ENCODE measurements at places on chromosomes 7 and 10.

- no peak for DNase-seq
These were observed 125.6 kb downstream of the FANK1 start for GRCh38 chr10:126021833-126022500.

DNA sequence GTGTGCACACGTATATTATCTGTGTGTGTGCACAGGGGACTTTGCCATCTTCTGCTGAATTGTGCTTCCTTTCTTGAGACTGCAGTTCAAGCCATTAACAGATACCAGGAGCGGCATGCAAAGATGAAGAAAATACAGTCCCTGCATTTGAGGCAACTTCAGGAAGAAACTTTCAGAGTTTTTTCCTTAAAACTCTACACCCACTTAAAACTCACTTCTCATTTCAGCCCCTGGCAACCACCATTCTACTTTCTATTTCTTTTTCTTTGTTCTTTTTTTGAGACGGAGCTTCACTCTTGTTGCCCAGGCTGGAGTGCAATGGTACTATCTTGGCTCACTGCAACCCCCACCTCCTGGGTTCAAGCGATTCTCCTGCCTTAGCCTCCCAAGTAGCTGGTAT lies 448.9 kb upstream of the ZMIZ1 start:
- DNase-seq: no peak

- DNase-seq: no peak
These were observed 471.7 kb downstream of the GRM8 start for GRCh38 chr7:126780993-126781392.

DNA sequence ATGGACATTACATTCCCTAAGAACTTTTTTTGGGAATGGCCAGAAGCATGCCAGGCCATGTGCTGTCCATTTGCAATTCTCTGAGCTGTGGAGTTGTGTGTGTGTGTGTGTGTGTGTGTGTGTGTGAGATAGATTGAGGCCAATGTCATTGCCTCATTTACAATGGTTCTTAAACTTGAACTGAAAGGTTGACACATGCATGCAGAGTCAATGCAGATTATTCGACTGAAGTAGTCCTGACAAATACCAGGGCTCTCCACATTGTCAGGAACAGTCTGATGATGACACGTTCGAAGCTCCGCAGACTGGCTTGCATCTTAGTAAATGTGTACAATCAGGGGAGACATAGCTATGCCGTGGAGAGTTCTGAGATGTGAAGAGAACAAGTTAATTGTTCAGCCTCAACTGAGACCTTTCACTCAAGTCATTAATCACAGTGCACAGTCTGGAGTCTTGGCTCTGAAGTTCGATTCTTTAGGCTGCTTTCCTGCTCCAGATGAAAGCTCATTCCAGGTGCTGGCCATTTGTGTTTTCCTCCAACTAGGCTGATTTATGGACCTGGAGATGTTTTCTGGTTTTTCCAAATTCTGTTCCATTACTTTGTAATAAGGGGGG lies 921.9 kb downstream of the LRMDA start:
- DNase-seq: no peak

- DNase-seq: no peak
These were observed 240.3 kb downstream of the SEC23IP start for GRCh38 chr10:120132811-120133210.

- no peak for DNase-seq
These were observed 201.7 kb downstream of the BUB3 start for GRCh38 chr10:123355748-123356481.

DNA sequence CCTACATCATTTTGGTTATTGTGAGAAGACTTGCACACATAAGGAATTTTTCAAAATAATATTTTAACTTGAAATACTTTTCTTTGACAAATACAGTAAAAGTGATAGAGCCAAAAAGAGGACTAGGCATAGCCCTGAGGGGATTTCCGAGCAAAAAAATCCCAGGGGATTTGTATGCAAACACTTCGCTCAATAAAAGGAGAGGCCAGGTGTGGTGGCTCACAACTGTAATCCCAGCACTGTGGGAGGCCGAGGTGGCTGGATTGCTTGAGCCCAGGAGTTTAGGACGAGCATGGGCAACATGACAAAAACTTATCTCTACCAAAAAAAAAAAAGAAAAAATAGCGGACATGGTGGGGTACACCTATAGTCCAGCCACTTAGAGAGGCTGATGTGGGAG lies 193.0 kb downstream of the PCDH15 start:
- no peak for DNase-seq

DNA sequence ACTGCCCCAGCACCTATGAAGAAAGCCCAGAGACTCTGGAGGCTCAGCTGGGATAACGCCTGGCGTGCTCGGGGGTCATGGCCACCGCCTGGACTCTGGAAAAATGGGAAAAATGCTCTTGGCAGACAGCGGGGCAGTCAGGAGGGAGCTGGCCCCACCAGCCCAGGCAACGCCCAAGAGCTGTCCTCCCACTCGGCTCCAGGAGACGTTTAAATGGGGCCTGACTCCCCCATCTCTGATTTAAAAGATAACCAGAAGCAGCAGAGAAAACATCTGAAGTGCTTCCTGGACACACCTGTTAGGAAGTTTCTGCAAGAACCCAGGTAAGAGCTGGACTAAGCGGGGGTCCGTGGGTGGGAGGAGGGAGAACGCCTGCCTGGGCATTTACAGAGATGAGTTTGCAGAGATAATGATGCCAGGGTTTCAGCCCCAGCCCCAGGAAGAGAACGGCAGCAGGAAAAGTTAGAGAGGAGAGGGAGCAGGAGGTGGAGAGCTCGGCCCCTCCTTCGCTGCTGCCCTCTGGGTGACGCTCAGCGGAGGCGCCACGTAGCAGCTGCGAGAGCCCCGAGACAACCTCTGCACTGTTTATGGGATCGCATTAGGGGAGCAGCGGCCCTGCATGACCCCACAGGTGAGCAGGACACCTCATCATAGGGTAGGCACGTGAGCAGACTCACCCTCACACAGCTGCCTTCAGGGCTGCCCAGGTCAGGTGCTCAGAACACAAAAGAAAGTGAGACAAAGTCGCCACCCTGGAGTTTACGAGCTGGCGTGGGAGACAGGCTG lies 83.5 kb upstream of the INSIG1 start:
- no peak for DNase-seq

- DNase-seq: no peak
These were observed 171.6 kb upstream of the SVIL start for GRCh38 chr10:29806350-29806788.

DNA sequence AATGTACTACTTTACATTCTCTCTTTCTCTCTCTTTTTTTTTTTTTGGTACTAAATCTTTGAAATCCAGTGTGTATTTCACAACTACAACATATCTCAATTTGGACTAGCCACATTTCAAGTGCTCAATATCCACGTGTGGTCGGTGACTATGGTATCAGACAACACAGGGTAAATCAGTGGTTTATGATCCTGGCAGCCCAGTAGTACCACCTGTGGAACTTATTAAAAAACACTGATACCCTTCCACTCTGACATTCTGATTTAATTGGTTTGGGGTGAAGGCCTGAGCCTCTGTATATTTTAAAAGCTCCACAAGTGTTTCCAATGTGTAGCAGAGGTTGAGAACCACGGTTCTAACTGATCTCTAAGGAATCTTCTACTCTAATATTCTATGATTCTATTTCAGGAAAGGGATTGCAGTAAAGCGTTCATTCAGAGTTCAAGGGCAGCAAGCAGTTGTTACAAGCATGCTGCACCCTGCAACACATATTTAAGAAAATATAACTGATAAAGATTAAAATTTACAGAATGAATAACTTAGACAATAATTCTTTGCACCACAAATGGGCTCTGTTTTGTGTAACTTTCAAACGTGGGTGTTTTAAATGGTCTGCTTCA lies 5.1 kb downstream of the CREB5 start:
- DNase-seq: no peak

DNA sequence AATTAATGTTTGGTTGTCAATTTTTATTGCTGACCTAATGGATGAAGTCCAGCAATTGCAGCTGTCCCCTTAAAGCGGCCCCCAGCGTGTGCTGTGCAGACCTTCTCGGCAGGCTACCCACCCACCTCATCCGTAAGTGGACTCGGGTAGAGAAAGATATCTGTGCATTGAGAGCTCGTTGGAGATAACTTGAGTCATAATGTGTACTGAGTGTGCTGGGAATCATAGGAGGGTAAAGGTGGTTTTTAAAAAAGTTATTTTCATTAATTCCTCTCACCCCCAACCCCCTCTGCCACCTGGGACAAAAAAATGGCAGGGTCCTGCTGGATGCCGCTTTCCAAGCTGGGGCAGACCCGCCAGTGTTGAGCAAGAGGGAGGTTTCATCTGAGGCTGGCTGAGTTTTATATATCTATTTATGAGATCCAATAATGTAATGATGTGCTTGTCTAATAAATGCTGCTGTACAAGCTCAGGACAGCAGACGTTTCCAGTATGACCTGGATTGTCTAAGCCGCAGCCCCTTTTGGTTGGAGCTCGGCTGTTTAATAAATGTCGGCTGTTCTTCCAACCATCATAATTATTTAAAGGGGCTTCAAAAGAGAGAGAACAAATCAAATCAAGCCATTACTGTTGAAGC lies 119.1 kb downstream of the NKX6-2 start:
- DNase-seq: no peak

GRCh38 chr7:24963218-24963617 lies 16.8 kb downstream of the OSBPL3 start:
- no peak for DNase-seq

- DNase-seq: no peak
These were observed 697 bp upstream of the SNX13 start for GRCh38 chr7:17940951-17941431.

DNA sequence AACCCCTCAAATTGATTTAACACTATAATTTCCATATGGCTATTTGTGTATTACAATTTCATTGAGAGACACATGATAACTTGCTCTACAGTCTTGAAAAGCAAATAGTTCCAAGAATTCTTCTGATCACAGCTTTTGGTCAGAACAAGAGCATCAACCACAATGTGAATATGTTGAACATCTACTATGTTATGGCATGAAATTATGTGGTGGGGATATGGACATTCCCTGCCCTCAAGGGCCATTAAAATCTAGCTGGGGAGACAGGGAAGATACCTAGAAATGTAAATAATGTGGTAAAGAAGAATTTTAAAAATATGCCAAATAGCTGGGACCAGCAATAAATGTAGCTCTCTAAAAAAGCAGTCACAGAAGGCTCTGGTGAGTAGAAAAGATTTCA lies 262.2 kb downstream of the FZD1 start:
- DNase-seq: no peak

DNA sequence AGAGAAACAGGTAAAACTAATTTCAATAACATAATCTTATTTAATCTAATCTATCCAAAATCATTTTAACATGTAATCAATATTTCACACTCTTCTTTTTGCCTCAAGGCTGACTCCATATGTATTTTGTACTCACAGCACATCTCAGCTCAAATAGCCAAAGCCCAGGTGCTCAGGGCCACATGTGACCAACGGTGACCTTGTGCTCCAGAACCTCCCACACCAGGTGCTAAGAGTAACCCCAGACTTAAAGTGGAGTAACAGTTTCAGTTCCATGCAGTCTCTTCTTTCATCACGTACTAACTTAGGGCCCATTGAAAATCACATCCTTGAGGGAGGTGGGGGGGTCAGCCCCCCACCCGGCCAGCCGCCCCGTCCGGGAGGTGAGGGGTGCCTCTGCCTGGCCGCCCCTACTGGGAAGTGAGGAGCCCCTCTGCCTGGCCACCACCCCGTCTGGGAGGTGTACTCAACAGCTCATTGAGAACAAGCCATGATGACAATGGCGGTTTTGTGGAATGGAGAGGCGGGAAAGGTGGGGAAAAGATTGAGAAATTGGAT lies 47.3 kb downstream of the NCAPG2 start:
- DNase-seq: no peak

GRCh38 chr10:49649294-49649693 lies 30.2 kb upstream of the C10orf53 start:
- no peak for DNase-seq

GRCh38 chr10:103111031-103111917 lies 81.8 kb downstream of the NT5C2 start:
- DNase-seq: no peak

- DNase-seq: no peak
These were observed 73.1 kb downstream of the CLIP2 start for GRCh38 chr7:74362266-74362665.

DNA sequence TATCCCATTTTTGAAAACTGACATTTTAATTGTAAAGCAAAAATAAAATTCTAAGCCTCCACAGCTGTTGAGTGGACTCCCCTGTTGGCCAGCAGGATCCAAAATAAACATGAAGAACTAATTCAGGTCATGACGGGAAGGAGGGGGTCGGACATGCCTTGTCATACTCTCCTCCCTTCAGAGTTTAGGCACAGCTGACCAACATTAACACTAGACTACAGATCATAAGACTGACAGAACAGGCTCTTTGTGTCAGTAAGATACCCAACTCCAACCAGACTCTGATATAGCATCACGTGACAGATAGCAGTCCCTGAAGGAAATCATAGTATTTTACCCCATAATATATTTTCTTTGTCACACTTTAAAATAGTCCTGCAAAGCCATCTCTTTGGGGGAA lies 20.9 kb upstream of the ZNF12 start:
- peak; percentile 39 for DNase-seq

DNA sequence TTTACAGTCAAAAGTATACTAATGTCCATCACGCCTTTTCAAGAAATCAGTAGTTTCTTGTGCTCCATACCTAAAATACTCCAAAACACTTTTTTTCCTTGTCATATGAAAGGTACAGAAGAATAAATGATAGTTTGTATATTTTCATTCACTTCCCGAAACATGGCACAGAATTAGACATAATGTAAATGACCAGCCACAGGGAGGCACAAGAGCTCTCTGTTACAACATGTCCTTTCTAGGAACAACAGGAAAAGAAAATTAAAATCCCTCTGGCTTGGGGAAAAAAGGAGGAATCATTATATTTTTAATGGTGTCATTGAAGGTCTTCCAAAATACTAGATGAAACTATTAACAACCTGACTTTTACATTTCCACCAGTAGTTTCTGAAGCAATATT lies 331.2 kb downstream of the ACTR3B start:
- DNase-seq: no peak

GRCh38 chr10:24664991-24665390 lies 58.7 kb downstream of the ARHGAP21 start:
- DNase-seq: no peak

- no peak for DNase-seq
These were observed 112.7 kb downstream of the ICA1 start for GRCh38 chr7:8149222-8149621.

GRCh38 chr7:34849986-34850385 lies 187.3 kb downstream of the DPY19L1 start:
- no peak for DNase-seq

DNA sequence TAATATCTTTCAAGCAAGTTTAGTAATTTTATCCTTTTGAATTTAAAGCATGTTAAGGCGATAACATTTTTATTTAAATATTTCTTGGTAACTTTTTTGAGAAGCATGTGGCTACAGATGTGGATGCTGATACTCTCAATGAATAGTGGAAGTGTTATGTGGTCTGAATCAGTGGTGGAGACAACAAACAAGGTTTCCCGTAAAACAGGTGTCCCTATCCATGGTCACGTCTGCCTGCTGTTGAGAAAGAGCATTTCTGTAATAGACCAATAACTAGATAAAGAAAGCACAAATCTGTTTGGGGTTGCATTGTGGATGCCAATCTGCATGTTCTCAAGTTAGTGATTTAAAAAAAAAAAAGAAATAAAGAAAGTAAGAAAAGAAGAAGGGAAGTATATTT lies 13.9 kb upstream of the MAPK8 start:
- DNase-seq: no peak

Measured in COLO829 (cell line).